ENCODE measurements at places on chromosomes 6 and 20.

GRCh38 chr20:40765814-40766480 lies 76.9 kb upstream of the MAFB start:
- no peak for DNase-seq

GRCh38 chr6:122645256-122645655 lies 35.1 kb downstream of the PKIB start:
- DNase-seq, result no peak

GRCh38 chr6:10759312-10759839 lies 11.8 kb downstream of the TMEM14B start:
- DNase-seq, result no peak

- DNase-seq, result no peak
Measured at GRCh38 chr20:23857962-23858595, 21.5 kb downstream of the CST5 start.

DNA sequence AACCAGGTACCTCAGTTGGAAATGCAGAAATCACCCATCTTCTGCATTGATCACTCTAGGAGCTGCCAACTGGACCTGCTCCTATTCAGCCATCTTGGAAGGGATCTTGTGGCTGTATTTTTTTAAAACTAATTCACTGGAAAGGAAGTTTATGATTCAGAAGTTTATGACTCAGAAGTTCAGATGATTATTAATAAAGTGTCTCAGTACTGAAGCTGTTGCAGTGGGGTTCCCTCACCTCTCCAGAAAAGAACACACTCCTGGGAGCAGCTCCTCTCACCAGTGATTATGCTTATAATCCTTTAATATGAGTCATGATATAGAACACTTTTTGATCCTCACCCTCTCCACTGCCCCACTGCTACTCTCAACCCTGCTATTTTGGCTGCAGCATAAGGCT lies 291.2 kb upstream of the HS3ST5 start:
- no peak for DNase-seq

DNA sequence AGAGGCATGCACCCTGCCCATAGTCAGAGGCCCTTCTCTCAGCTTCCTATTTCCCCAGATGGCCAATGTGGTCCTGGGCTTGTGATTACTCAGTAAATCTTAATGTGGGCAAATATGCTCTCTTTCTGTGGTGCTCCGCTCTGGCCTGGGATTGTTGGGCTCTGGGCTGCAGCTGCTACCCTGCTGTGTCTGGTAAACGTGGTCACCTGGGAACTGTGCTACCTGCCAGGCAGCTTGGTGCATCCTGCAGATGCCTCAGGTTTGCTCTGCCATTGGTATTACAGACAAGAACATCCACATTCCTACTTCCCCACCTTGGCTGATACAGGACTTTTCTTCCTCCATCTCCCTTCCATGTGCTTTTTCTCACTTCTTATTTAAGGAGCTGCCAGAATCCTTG lies 611.5 kb upstream of the IMPG1 start:
- no peak for DNase-seq

DNA sequence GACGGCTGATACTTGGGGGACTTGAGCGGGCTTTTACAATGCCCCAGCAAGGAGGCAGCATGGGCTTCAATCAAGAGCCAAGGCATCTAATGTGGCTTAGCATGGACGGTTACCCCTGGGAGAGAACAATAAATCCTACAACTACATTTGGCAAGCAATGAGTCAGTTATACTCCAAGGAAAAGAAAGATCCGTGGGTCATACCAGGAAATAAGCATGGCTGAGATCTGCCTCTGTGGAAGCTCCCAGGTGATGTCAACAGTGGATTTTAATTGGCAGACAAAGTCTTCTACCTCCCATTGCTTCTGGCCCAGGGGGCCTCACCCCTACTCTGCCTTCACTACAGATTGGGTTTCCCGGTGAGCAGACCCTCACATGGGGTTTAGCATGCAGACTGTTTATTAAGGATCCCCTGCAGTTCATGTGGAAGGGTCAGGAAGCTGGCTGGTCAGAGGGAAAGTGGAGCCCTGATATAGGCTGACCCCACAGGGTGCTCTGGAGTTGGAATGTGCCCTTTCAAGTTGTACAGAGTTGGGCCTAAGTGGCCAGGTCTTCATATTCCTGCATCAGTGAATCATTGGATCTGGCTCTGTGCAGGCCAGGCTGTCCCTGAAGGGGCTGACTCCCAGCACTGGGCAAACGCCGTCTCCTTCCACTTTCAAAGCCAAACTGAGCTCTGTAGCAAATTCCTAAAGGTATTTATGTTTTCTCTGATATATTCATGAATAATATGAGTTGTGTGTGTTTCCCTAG lies 91.3 kb upstream of the GGTLC1 start:
- no peak for DNase-seq

DNA sequence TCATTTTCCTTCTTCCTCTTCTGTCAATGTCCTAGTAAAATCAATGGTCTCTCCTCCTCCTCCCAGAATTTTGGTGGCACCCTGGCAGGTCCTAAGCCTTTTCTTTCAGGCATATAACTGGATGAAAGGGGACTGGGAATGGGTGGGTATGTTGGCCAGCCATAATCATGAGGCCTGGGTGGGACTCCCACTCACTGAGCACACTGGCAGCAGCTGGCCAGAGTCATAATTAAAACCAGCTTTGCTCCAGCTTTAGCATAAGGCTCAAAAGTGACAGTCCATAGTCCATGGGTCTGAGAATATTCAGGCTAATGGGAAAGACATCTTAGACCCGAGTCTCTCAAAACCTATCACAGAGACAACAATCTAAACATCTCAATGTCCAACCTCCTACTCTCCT lies 190.0 kb upstream of the BTBD3 start:
- DNase-seq, result no peak

- DNase-seq, result peak; percentile 14
Measured at GRCh38 chr6:112027942-112028674, 25.8 kb upstream of the CCN6 start.

DNA sequence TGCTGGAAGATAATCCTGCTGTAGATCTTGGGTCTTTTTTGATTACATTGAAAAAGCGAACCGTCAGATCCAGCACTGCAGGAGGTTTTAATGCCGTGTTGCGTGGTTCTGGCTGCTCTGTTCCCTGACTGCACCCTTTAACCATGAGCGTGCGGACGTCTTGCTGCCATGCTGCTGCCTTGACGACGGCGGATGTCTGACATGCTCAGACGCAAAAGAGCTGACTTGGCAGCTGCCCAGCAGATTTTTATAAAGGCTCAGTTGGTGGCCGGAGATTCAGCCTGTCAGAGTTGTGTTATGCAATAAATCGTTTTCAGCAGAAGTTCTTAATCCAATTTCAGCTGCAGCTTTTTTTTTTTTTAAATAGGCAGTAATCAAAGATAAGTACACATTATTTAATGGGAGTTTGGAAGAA lies 119.4 kb downstream of the JARID2 start:
- DNase-seq, result peak; percentile 5

DNA sequence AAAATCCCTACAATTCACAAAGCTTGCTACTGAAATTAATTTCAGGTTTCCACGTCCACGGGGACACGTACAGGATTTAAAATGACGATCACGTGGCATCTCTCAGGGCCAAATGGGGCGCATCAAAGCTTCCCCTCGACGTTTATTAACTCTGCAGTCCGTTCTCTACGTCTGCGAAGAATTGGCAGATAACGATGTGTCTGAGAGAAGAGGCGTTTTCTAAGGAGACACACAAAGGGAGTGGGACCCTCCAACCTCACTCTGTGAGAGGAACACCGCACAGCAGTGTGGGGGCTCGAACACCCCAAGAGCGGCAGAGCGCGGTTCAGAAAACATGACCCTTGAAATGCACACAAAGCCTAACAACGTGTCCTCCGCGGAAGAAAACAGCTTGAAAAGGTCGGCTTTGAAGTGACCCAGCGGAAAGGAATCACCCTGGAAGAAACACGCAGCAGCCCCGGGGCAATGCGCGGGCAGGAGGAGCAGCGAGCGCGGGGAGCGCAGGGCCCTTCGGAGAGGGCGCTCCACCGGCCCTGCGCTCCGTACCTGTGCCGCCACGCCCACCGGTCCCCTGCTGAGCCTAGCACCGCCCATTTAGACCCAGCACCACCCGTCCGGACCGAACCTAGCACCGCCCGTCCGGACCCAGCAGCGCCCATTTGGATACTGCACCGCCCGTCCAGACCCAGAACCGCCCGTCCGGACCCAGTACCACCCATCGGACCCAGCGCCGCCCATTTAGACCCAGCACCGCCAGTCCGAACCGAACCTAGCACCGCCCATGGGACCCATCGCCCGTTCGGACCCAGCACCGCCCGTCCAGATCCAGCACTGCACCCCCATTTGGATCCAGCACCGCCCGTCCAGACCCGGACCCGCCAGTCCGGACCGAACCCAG lies 1.1 kb upstream of the AFDN start:
- no peak for DNase-seq

GRCh38 chr20:42100137-42100704 lies 482.0 kb upstream of the CHD6 start:
- DNase-seq, result no peak

GRCh38 chr20:17614176-17614811 lies 44.4 kb downstream of the DSTN start:
- no peak for DNase-seq

GRCh38 chr6:138541823-138542481 lies 42.7 kb upstream of the NHSL1 start:
- no peak for DNase-seq

- DNase-seq, result no peak
Measured at GRCh38 chr6:6900569-6901204, 207.1 kb upstream of the RREB1 start.

DNA sequence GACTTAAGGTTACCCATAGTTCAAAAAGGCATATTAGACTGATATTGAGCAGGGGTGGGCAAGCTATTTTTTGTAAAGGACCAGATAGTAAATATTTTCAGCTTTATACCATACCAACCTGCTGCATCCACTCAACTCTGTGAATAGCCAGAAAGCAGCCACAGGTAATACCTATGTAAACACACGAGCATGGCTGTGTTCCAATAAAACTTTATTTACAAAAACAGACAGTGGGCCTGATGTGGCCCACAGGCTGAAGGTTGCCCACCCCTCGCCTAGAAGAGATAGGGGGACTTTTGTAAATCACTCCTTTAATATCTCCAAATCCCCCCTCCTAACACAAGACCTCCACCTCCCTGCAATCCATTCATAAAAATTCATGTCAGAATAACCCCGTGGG lies 64.4 kb downstream of the PSMG4 start:
- DNase-seq, result no peak

DNA sequence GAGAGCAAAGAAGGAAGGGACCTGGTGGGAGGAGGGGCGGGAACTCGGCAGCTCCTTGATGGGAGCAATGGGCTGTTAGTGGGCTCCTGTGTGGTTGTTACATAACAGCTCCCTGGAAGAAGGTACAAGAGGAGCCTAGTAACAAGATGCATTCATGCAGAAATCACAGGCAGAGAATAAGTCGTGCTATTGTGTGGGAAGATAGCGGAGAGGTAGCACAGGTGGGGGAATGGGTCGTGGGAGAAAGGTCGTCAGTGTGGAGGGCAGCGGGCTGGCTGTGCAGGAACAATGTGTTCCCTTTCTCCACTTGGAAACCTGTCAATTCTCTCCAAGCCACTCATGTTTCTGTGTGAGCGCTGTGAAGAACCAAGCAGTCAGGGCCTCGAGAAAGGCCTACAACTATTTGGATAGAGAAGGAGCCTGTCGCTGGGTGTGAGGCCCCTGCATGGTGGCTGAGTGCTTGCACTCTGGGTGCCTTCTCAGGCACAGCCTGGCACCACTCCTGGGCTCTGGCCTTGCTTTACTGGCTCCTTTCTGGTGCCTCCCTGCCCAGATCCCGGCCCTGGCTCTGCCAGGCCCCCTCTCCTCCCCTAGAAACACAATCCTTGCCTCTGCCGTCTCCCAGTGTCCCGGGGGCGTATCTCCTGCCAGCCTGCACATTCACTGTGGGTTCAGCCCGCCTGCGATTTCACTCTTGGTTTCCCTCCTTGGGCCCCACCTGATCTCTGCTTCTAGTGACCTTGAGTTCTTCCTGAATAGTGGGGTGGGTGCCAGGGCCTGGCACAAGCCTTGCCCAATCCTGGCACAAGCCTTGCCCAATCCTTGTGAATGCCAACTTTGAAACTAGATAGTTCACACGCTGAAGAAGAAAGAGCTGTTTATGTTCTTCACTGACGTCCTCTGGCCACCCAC lies 7.4 kb upstream of the FGD2 start:
- DNase-seq, result no peak

- no peak for DNase-seq
Measured at GRCh38 chr6:144630857-144631256, 345.7 kb downstream of the UTRN start.

GRCh38 chr6:4401408-4402368 lies 266.3 kb upstream of the ECI2 start:
- DNase-seq, result no peak

GRCh38 chr6:40398034-40398691 lies 189.0 kb downstream of the LRFN2 start:
- DNase-seq, result no peak

DNA sequence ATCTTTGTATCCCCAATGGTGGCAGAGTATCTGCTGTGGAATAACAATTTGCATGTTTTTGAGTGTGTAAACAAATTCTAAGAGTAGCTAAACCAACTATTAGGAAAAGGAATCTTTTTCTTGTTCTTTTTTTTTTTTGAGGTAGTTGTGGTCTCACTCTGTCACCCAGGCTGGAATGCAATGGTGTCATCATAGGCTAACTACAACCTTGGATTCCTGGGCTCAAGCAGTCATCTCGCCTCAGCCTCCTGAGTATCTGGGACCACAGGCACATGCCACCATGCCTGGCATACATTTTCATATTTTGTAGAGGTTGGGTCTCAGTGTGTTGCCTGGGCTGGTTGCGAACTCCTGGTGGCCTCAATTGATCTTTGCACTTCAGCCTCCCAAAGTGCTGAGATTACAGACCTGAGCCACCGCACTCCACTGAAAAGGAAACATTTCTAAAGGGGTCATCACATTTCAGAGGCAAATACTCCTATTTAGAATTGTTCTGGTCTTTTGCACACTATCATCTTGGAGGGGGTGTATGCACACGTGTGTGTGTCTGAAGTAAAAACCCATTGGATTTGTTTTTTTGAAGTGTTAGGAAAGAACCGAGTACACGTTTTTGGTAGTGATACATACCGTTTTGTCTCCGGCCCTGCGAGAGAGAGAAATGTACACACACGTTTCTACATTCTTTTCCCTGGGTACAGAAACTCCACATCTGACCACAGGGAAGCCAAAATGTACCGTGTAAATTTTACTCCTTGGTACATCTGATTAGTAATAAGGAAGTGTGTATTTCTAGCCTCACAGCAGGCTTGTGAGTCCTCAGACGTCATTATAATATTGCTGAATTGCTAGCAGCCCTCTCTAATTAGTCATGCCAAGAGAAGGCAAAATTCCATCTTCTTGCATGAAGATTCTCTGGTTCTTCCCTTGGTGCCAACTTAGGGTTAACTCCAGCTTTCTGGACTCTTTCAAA lies 183.6 kb downstream of the JARID2 start:
- DNase-seq, result no peak

Measured in stimulated activated CD8-positive, alpha-beta memory T cell treated with anti-CD3 and anti-CD28 coated beads, Interleukin-4, amount 100 ng/mL, for 1 hour (primary cell).